ENCODE measurements at places on chromosomes 11 and 22. TPM values are rescaled to one million over a fixed set of nuclear protein-coding genes. Genes with fewer than 3 reads are reported as not detected.

DNA sequence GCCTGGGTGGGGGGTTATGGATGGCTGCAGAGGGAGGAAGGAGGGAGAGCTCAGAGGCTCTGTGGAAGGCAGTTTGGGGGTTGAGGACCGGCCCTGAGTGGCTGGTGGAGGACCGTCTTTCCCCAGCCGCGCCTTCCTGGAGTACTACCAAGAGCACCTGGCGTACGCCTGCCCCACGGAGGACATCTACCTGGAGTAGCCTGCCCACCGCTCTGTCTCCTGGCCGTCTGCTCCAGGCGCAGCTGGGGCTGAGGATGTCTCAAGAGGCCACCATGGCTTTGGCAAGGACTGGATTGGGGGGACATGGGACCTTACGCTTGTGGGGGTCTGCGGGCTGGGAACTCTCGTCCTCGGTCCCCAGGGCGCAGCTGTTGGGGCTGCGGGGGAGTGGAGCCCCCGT lies 10.0 kb downstream of the MAPK8IP2 start:
- H3K36me3 ChIP-seq: no peaks in the 10 kb centered on the region
- peaks cover 66% of the 10 kb centered on the region for H3K27me3 ChIP-seq
- no peak for DNase-seq
- no peaks in the 10 kb centered on the region for H3K4me1 ChIP-seq
- H3K27ac ChIP-seq: no peak overlapping the region
- H3K4me3 ChIP-seq: no peak overlapping the region

Gene TSPAN32
- not detected for total RNA-seq

- H3K36me3 ChIP-seq: no peaks in the 10 kb centered on the region
- no peak overlapping the region for H3K4me3 ChIP-seq
- peaks cover 16% of the 10 kb centered on the region for H3K4me1 ChIP-seq
Observed at GRCh38 chr11:16408619-16409018, 52.3 kb upstream of the SOX6 start.

DNA sequence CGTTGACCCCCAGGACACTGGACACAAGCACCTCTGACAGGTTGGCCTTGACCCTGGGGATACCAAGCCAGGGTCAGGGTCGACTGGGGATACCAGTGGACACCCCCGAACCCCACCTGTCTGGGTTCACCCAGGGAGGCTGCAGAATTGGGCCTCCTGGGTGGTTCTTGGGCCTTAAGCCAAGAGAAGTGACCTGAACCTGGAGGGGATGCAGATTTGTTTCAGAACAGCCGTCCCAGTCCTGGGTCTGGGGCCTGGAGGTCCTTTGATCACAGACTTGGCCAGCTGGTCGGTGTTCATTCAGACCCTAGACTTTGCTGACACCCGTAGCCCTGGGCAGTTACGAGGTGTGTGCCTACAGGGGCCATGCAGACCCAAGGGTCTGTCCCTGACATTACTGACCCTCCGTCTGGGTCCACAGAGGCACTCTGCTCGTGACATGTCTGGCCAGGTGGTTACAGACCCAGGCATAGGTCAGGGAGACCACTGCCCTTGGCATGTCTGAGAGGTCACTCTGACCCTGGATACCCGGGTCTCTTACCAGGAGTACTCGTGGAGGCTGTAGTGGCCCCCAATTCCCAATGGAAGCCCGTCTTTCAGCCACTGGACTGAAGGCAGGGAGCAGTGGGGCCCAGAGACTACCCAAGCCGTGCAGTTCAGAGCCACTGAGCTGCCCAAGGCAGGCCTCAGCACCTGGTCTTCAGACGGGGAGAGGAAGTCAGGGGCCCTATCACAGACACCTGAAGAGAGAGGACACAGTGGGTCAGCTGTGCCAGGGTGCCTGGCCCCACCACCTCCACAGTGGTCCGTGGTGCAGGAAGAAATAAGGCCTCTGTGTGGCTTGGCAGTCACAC lies 6.4 kb downstream of the SIGIRR start:
- H3K36me3 ChIP-seq: no peaks in the 10 kb centered on the region
- peaks cover 16% of the 10 kb centered on the region for H3K4me1 ChIP-seq
- no peak overlapping the region for H3K4me3 ChIP-seq
- H3K27ac ChIP-seq: peak overlapping the region; percentile 90

GRCh38 chr22:46979506-46979905 lies 217.1 kb downstream of the TBC1D22A start:
- H3K4me3 ChIP-seq: no peak overlapping the region
- peaks cover 2% of the 10 kb centered on the region for H3K4me1 ChIP-seq
- H3K36me3 ChIP-seq: no peaks in the 10 kb centered on the region
- no peak overlapping the region for H3K27ac ChIP-seq
- H3K27me3 ChIP-seq: no peaks in the 10 kb centered on the region

Gene IFITM1
- total RNA-seq: 26.3 TPM

Gene STX5
- total RNA-seq: 23.0 TPM

Gene KCNQ1
- total RNA-seq: 0.79 TPM

- no peaks in the 10 kb centered on the region for H3K4me1 ChIP-seq
- H3K4me3 ChIP-seq: no peak overlapping the region
- H3K27me3 ChIP-seq: no peaks in the 10 kb centered on the region
- no peak overlapping the region for H3K27ac ChIP-seq
- DNase-seq: no peak
Observed at GRCh38 chr11:78282821-78283220, 94.1 kb downstream of the USP35 start.

Gene GAL3ST3
- not detected for total RNA-seq

DNA sequence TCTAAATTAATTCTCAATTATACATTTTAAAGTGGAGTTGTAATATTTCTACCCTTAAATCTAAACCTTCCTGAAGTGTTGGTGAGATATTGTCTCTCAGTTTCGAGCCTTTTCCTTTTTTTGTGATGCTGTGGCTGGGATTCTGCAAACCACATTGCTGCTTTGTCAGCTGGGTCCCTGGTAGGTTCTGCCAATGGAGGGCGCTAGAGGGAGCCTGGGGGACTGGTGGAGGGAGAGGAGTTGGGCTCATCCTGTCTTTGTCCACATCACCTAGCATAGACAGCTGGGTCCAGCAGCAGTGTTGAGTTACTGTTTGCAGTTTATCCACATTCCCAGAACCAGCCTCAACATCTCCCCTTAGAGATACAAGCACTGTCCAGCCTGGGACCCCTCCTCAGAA lies 41.0 kb downstream of the TRAF6 start:
- no peaks in the 10 kb centered on the region for H3K27me3 ChIP-seq
- H3K36me3 ChIP-seq: no peaks in the 10 kb centered on the region
- H3K4me3 ChIP-seq: no peak overlapping the region
- no peak overlapping the region for H3K27ac ChIP-seq
- DNase-seq: no peak

DNA sequence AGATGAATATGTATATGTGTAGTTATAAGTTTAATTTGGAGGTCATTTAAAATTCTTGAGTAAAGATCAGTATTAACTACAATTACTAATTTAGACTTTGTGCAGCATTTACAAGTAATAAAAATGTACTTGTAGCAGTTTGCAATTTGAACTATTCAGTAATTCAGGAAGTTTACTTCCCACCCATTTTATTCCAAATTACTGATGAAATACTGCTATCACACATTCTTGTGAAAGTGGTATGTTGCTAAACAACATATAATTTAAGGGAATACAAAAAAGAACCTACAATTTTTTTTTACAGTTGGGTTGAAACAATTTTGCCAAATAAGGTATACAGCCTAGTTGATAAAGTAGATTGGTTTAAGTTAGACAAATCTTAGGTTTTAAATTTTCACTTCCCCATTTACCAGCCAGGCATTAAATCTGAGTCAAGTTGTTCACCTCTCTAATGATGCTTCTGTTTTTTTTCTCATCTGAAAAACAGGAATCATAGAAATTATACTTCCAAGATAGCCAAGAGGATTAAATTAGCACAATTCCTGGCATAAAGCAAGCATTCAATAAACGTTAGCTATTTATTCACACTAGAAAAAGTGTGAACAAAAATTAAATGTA lies 45.3 kb downstream of the ZBTB44 start:
- no peaks in the 10 kb centered on the region for H3K4me1 ChIP-seq
- H3K27me3 ChIP-seq: no peaks in the 10 kb centered on the region
- no peak overlapping the region for H3K4me3 ChIP-seq
- H3K27ac ChIP-seq: no peak overlapping the region

GRCh38 chr11:119536801-119537200 lies 113.8 kb upstream of the THY1 start:
- no peak overlapping the region for H3K4me3 ChIP-seq
- peaks cover 20% of the 10 kb centered on the region for H3K4me1 ChIP-seq
- H3K27me3 ChIP-seq: no peaks in the 10 kb centered on the region
- no peak overlapping the region for H3K27ac ChIP-seq
- H3K36me3 ChIP-seq: no peaks in the 10 kb centered on the region
- no peak for DNase-seq

DNA sequence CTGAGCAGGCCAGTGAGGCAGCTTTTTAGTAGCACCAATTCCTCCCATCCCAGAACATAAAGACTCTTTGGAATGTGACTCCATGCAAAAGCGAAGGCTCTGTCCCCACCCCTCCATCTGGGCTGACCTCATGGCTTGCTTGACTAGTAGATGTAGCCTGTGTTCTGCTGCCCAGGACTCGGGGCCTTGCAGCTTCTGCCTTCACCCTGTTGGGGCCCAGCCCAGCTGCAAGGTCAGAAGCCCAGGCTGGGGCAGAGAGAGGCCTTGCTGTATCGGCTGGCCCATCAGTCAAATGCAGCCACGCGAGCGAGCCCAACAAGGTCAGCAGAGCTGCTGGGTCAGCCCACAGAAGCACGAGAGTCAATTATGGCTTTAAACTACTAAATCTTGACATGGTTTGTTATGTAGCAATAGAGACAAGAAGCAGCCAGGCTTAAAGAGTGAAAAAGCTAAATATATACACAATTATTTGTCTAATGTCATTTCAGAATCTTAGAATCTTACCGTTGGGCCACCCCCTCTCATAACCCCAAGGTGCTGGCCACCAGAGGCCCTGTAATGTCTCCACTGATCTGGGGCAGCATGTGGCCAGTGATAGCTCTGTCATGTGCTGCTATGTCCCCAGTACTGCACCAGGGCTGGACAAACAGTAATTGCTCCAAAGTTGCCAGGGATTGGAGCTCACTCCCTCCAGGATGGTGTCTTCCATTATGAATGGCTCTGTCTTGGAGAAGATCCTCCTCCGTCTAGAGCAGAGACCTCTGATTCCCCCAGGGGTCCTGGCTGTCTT lies 10.4 kb upstream of the WNT11 start:
- no peaks in the 10 kb centered on the region for H3K36me3 ChIP-seq
- peaks cover 32% of the 10 kb centered on the region for H3K27me3 ChIP-seq
- no peak for DNase-seq

DNA sequence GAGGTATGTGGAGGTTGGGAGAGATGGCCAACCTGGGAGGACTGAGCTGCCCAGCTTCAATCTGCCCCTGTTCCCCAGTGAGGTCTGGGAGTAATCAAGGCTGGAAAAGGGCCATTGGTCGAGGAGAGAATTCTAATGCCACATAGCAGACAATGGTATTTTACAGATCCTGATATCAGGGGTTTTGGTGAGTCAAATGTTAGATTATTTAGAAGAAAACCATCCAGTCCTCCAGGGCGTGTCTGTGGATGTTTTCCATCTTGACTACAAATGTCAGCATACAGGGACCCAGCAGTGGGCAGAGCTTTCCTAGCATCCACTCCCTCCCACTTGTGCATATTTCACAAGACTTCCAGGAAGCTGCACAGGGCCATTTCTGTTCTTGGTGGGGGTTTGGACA lies 107.9 kb downstream of the SCN3B start:
- H3K27ac ChIP-seq: no peak overlapping the region
- peaks cover 18% of the 10 kb centered on the region for H3K4me1 ChIP-seq
- H3K27me3 ChIP-seq: no peaks in the 10 kb centered on the region

- no peak overlapping the region for H3K4me3 ChIP-seq
- H3K27ac ChIP-seq: no peak overlapping the region
- peaks cover 14% of the 10 kb centered on the region for H3K4me1 ChIP-seq
- H3K36me3 ChIP-seq: no peaks in the 10 kb centered on the region
- DNase-seq: no peak
Observed at GRCh38 chr22:29609139-29609538, 5.7 kb downstream of the NF2 start.

GRCh38 chr11:36026315-36026968 lies 82.6 kb downstream of the LDLRAD3 start:
- H3K27ac ChIP-seq: no peak overlapping the region
- no peak for DNase-seq
- no peaks in the 10 kb centered on the region for H3K27me3 ChIP-seq
- H3K4me1 ChIP-seq: no peaks in the 10 kb centered on the region
- H3K36me3 ChIP-seq: no peaks in the 10 kb centered on the region

Gene TRIOBP
- total RNA-seq: 67.6 TPM

- H3K27me3 ChIP-seq: no peaks in the 10 kb centered on the region
- H3K4me1 ChIP-seq: peaks cover 10% of the 10 kb centered on the region
- H3K27ac ChIP-seq: no peak overlapping the region
- DNase-seq: no peak
Observed at GRCh38 chr11:102708654-102709053, 3.1 kb upstream of the MMP27 start.

GRCh38 chr22:29658176-29658575 lies 54.7 kb downstream of the NF2 start:
- no peaks in the 10 kb centered on the region for H3K36me3 ChIP-seq
- peaks cover 15% of the 10 kb centered on the region for H3K4me1 ChIP-seq
- no peaks in the 10 kb centered on the region for H3K27me3 ChIP-seq
- H3K27ac ChIP-seq: no peak overlapping the region
- no peak for DNase-seq
- H3K4me3 ChIP-seq: no peak overlapping the region

Measured in esophagus squamous epithelium (tissue), 5 donors.